ENCODE measurements at places on chromosomes 4 and X.

DNA sequence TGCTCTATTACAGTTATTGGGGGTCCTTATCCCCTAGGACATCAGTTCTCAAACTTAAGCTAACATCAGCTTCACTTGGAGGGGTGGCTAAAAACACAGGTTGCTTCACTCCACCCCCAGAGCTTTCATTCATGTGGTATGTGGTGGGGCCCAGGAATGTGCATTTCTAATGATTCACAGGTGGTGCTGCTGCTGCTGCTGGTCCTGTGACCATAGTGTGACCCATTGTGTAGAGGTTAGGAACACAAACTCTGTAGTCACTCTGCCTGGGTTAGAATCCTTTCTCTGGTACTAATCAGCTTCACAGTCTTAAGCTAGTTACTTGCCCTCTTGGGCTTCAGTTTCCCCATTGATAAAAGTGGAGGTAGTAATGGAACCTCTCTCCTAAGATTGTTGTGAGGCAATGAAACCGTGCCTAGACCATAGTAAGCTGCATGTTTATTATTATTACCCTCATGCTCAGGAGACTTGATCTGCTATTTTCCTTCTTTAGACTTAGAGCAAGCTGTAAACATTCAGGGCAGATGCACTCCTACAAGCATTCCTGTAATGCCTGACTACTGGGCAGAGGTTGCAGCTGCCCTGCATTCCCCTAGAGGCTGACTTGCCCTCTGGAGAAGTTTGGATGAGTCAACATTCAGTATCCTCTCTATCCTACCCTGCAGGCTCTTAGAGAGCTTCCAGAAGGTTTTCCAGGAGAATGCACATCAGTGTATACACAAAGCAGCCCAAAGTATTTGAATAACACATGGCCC, 94.1 kb upstream of the ACSL4 start:
- no peak for DNase-seq

GRCh38 chrX:72492499-72492898, 80.1 kb downstream of the HDAC8 start:
- DNase-seq, result no peak

DNA sequence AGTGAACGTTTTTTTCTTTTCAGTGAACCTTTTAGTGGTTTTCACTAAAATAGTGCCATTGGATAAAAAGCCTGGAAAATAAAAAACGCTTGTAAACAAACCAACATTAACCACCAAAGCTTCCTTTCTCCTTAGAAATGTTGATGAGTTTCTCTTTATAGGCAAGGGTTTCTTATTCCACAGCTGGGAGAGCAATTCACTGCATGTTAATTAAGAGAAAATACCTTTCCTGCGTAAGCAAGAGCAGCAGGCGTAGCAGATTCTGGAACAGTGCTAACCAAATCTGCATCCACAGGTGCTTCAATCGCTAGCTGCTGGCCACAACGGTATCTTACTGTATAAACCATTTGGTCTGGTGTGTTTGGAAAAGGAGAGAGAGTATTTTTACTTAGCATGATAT, 13.3 kb upstream of the AASDH start:
- no peak for DNase-seq

DNA sequence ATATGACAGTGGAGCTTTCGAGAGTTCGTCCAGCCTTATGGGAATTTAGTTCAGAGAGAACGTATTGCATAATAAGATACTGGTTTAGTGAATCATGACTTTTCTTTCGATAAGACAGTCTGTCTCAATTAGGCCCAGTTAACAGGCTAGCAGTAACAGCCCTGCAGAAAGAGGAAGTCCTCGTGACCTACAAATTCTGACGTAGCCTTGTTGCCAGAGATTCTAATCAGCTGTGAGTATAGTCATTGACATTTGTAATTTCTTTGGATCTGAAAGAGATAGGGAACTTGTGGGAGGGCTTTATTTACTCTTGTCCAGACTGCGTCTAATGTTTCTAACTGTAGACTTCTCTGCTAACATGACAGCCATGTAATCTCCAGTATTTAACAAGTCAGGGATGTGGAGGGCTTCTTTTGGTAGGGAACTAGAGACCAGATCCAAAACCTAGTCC, 15.8 kb downstream of the ART3 start:
- DNase-seq, result no peak

GRCh38 chrX:7146020-7146702, 1.4 kb upstream of the STS start:
- no peak for DNase-seq

DNA sequence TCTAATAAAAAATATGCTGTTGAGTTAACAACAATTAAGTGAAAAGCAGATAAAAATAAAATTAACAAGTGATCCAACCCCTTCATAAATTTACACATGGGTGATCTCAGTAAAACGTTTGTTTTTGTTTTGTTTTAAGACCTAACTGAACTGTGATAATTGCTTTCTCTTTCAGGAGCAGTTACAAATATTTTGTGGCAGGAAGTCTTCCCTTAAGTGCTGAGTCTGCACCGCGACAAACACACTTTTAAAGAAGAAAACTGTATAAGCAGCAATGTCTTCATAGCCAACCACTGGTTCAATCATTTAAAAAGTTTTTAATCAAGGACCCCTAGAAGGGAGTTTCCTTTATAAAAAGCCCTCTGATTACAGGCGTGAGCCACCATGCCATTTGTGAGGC, 53.7 kb upstream of the NFKB1 start:
- DNase-seq, result no peak

- DNase-seq, result no peak
Measured at GRCh38 chr4:59540311-59540710, 1659.8 kb upstream of the ADGRL3 start.

DNA sequence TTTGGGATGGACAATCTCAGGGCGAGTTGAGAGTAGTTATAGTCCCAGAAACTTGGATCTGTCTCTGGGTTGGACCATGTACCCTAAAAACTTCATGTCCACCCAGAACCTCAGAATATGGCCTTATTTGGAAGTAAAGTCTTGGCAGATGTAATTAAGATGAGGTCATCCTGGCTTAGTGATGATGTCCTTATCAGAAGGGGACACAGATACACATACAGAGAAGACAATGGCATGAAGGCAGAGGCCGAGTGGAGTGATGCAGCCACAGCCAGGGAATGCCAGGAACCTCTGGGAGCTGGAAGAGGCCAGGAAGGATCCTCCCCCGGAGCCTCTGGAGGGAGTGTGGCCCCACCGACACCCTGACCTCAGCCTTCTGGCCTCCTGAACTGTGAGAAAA, 61.2 kb upstream of the STX18 start:
- DNase-seq, result no peak

DNA sequence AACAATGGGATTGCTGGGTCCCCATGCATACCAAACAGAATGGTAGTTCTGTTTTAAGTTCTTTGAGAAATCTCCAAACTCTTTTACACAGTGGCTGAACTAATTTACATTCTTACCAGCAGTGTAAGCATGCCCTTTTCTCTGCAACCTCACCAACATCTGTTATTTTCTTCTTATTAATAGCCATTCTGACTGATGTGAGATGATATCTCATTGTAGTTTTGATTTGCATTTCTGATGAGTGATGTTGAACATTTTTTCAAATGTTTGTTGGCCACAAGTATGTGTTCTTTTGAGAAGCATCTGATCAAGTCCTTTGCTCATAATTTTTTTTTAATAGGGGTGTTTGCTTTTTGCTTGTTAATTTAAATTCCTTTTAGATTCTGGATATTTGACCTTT, 41.2 kb upstream of the ZMAT1 start:
- DNase-seq, result no peak

DNA sequence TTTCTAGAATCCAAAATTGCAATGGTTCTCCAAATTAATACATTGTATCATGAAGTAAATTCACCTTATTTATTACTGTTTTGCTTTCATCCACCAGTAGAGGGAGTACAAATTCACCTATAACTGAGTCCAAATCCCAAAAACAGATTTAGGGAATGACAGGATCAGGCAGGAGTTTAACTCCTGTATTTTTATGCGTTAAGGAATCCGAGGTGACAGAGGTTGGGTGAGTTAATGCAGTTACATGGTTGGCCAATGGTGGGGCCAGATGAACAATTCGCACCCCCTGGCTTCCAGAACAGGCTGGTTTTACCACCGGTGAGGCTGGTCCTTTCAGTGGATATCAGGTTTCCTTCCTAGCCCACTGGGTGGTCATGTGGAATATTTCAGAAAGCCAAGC, 82.4 kb downstream of the MTNR1A start:
- DNase-seq, result no peak

DNA sequence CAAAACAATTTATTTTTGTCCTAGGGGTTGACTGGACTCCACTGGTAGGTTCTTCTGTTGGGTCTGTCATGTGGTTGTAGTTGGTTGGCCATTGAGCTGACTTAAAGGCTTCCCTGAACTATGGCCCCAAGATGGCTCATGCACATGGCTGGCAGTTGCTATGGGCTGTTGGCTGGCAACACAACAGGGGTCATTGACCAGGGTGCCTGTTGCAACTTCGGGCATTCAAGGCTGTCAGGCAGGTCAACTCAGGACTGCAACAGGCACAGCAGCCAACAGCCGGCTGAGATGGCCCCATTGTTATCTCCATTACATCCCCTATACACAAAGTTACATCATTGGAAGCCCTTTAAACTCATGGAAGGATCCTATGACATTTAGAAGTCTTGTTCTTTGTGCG, 109.7 kb upstream of the CPEB2 start:
- no peak for DNase-seq

DNA sequence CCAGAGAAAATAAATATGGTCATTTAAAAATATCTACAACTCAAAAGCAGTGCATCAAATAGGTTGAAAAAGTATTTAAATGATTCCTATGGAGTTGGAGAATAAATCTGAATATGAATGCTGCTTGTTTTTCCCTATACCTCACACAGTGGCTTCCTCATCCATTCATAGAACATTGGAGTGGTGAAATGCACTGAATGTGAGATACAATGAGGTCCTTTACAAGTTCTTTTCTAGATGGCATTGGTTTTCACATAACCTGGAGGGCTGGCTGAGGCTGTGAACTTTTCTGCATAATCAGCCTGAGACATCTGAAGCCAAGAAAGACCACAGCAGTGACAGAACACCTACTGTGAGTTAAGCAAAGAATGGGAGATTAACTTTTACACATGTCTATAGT, 279.1 kb upstream of the NRK start:
- no peak for DNase-seq

- no peak for DNase-seq
Measured at GRCh38 chr4:86398187-86398586, 38.3 kb upstream of the MAPK10 start.

- DNase-seq, result no peak
Measured at GRCh38 chr4:177923888-177924287, 481.7 kb upstream of the AGA start.

GRCh38 chrX:108071578-108071977, 19.8 kb downstream of the PSMD10 start:
- DNase-seq, result no peak

DNA sequence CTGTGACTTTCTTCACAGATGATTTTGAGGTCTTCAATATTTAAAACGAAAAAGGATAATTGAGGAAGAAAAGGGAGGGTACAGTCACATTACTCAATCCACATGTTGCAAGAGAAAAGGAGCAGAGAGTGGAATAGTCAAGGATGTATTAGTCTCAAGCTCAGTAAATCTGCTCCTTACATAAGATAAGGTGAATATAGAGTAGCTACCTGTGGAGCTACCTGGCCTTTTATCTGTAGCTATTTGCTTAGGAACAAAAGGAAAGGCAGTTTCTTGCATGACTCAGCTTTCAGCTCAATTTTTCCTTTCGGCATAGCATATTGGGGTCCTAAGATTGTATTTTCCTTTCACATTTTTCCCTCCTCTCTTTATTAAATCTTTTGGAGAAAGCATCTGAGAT, 26.3 kb upstream of the ACTRT1 start:
- DNase-seq, result no peak

- no peak for DNase-seq
Measured at GRCh38 chr4:6333301-6334202, 63.9 kb downstream of the WFS1 start.

GRCh38 chr4:125573368-125573767, 258.6 kb downstream of the FAT4 start:
- no peak for DNase-seq

DNA sequence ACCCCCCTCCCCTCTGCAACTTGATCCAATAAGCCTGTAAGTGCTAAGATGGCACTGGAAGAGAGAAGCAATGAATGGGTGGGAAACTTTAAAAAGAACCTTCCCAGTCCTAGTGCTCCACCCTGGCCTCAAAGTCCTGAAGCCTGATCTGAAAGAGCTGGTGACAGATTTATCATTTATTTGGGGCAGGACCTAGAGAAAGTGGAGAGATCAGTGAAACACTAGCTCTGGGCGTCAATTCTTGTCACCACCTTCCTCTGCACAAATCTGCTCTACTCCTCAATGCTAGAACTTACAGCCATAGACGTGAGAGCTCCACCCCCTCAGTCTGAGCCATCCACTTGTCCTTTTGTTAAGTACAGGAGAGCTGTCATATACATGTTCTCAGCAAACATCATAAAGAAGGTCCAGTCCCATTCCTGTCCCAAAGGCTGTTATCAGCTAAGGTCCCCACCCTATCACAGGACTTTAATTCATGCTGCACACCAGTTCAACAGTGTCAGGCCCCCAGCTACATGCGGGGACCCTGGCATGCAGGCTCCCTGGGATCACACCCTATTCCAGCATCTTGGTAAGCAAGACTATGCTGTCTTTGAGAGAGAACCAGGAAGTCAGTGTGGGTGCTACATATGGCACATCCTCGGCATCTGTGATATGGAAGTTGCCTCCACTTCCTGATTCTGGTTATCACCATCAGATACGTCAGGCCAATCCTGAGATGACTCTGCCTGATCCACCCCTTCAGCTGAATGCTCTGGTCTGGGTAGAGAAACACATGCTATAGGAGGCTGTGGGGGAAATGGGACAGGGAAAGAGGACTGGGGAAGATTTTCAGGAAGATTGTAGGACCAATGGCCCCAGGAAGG, 2.3 kb downstream of the P2RY4 start:
- no peak for DNase-seq
